ENCODE measurements at places on chromosomes 5 and 9.
A peak's percentile ranks its signal among the peaks of the same experiment; 100 is the strongest.

- DNase-seq = no peak
These were observed 58.9 kb downstream of the AUH start for GRCh38 chr9:91302831-91303230.

- no peak for DNase-seq
These were observed 5.9 kb downstream of the ZDHHC12 start for GRCh38 chr9:128718047-128718446.

DNA sequence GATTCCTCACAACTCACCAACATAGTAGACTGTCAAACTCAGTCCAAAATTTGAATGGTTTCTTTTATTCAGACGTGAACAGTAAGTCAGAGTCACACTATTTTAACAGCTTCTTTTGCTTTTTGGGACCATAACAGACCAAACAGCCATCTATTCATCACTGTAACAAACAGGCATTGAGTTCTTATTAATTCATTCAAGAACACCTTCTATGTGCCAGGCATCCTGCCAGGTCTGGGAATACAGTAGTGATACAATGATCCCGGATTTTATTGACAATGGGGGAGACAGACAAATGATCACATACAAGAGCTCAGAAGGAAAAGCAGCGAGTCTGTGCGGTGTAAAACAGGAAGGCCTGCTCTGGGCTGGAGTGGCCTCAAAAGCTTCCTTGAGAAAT is 153.3 kb upstream of the ERCC6L2 start:
- DNase-seq = no peak

- DNase-seq = no peak
These were observed 146.1 kb downstream of the MAST4 start for GRCh38 chr5:66742083-66742895.

- DNase-seq = no peak
These were observed 134.4 kb downstream of the ZNF608 start for GRCh38 chr5:124612023-124612422.

- no peak for DNase-seq
These were observed 35.7 kb downstream of the LHX2 start for GRCh38 chr9:124047251-124047672.

DNA sequence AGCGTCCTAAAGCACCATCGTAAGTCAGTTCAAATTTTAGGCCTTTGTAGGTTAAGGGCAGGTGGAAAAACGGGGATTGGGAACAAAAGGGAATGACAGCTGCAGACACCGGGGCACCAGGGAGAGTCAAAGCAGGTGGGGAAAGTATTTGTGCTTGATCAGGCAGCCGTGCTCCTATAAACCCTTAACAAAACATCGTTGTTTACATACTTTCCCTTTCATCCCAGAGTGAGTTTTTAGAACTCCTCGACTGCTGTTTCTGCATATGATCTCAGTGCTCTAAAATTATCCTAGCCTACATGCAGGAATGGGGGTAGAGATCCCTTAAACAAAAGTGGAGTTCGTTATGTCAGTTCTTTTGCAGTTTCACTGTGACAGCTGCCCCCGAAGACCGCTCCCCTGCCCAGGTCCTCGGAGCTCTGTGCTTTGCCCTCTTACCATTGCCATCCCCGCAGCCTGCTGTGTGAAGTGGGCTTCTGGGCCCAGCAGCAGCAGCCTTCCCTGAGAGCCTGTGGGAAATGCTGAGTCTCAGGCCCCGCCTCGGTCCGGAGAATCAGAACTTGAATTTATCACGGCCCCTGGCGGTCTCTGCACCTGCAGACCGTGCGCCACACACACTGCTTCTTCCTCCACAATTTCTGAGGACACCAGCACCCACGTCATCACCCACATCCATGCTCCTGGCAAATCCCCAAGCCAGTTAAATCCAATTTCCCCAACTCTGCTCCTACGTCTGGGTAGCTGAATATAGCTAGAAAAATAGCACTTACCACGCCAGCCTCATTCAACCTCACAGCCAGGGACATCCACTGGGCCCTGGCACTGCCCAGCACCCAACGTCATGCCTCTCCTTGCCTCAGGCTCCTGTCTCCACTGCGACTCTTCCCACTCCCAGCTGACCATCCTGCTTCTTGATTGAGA is 86.8 kb downstream of the NSUN2 start:
- DNase-seq = no peak

- no peak for DNase-seq
These were observed 52.4 kb downstream of the NIPBL start for GRCh38 chr5:36928947-36929346.

GRCh38 chr9:76697554-76697953 is 66.7 kb upstream of the PCA3 start:
- no peak for DNase-seq

DNA sequence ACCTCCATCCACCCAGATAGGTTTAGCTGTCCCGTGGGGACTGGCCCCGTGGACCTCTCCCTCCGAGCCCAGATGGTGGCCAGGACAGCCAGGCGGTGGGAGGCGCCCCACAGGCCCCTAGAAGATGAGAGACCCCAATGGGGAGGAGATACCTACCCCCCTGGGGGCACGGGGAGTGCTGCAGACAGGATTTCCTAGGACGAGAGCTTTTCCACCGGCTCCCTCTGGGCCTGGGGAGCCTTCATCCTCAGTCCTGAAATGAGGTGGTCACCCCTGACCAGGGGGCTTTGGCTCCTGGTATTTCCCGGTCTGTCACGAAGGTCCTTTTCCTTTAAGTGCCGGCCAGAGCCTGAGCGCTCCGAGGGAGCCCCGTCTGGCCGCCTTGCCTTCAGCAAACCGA is 46.8 kb downstream of the MRPL36 start:
- no peak for DNase-seq

DNA sequence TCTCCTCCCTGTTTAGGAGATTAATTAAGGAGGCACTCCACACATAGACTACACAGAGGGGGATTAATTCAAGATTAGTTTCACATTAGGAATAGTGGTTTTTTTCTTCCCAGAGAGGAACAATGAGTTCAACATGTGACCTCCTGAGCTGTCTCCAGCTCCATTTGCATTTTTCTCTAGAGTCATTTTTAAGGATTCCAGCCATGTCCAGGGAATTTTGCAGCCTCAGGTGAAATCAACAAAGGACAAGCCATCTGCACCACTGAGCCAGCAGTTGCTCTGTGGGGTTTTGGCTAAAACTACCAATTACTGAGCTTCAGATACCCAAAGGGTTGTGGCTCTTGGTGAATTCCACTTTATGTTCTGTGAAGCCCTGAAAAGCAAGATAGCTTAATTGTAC is 258.5 kb upstream of the PPP1R2B start:
- DNase-seq = no peak

- no peak for DNase-seq
These were observed 14.6 kb downstream of the SMARCA2 start for GRCh38 chr9:2029666-2030170.

- no peak for DNase-seq
These were observed 370.7 kb upstream of the IRX2 start for GRCh38 chr5:3122216-3122615.

- DNase-seq = no peak
These were observed 321.9 kb downstream of the CDK5RAP2 start for GRCh38 chr9:120258096-120258495.

DNA sequence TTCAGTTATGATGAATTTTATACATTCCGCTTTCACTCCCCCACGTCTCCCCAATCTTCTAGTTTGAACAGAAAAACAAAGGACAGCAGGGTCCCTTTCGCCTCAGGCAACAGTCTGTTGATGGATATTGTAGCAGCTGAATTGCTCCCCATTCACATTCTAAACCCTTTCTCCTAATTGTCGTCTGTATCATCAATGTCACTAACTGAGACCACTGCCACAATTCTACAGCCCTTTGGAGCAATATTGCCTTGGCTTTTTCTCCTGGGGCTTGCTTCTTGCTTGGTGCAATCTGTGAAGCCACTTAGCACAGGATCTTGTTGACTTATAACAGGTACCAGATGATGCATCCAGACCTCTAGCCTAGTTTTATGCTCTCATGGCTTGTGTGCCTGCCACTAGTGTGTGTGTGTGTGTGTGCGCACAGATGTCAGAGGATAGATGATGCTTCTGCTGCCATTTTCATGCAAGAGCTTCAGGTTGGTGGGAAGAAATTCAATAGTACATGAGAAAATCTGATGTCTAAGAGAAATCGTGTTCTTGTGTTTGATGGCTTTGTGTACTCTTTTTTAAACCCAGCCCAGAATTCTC is 195.2 kb upstream of the ISL1 start:
- DNase-seq = no peak

- DNase-seq = no peak
These were observed 42.4 kb upstream of the SV2C start for GRCh38 chr5:76040806-76041205.

- no peak for DNase-seq
These were observed 743 bp downstream of the NR3C1 start for GRCh38 chr5:143402553-143403333.

GRCh38 chr9:105911104-105911911 is 217.0 kb downstream of the TMEM38B start:
- DNase-seq = no peak

GRCh38 chr5:101977729-101978345 is 318.2 kb downstream of the SLCO4C1 start:
- no peak for DNase-seq

- DNase-seq = no peak
These were observed 14.0 kb upstream of the JAK2 start for GRCh38 chr9:4970970-4971641.

DNA sequence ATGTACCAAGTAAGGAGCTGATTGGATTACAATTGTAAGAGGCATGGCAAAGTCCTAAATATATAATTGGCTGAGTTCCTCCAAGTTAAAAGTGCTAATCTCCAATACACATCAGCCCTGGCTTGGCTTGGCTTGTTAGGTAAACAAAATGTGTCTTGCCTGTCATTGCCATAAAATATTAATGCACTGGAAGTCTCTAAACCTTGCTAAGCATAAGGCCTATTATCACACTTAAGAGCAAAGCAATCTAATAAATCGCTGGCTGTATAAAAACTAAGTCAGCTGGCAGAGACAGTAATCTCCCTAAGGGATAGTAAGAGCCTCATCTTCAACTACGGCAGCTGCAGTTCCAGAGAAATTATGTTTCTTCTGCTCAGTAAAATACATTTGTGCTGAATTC is 418.6 kb upstream of the GRAMD2B start:
- DNase-seq = no peak

DNA sequence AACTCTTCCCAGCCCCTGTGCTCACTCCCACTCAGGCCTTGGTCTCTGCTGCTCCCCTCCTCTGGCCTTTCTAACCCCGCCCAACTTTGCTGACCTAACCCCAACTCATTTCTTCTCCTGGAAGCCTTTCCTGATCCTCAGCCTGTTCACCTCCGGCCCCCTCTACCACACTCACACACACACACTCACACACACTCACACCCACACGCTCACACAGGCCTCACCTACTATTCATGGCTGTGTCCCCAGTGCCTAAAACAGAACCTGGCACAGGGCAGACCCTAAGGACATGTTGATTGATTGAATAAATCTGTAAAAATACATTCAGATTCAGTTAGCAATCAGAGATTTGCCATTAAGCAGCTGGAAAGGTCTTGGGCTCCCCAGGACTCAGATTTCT is 28.5 kb upstream of the LHX2 start:
- no peak for DNase-seq

DNA sequence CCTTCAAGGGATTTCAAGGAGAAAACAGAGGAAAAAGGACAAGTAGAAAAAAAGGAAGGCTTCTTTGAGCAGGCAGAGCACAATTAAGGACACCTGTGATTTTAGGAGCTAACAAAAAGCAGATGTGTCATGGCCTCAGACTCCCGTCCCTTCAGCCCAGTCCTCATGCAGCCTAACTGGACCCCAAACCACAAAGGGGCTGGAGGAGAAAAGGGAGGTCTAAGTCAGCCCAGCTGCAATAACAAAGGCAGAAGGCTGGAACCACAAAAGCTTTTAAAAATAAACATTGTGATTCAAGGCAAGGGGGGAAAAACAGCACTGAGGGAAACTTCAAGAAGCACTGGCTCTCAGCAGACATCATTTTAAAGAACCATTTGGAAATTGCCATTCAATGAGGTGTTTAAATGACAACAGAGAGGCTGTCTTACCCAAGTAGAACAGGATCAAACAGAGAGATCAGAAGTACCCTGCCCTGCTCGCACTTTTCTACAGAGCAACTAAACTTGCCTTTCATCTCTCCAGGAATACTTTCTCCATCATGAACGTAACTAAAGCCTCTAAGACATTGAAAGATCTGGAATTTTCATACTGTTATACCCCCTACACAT is 89.3 kb downstream of the SEMA5A start:
- no peak for DNase-seq

- no peak for DNase-seq
These were observed 233.6 kb downstream of the GABRB2 start for GRCh38 chr5:161312882-161313281.

- DNase-seq = peak; percentile 26
These were observed 220.5 kb downstream of the SLC12A2 start for GRCh38 chr5:128304088-128304487.

GRCh38 chr9:134301387-134302129 is 24.7 kb upstream of the RXRA start:
- DNase-seq = no peak

GRCh38 chr5:159017786-159018185 is 81.9 kb downstream of the EBF1 start:
- DNase-seq = no peak

DNA sequence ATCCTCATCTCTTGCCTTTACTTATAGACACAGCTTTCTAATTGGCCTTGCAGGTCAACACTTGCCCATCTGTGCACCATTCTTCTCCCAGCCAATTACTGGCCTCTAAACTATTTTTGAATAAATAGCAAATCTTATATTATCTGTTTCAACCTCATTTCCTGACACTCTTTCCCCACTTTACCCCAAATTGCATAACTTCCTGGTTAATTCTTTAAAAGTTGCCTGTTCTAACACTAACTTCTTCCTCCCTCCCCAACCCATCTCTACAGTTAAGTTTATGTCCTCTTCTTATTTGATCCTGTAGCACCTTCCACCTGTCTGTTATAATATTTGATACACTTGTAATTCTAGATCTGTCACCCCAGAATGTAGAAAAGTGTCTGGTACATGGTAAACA is 372.1 kb downstream of the PDE4D start:
- no peak for DNase-seq

DNA sequence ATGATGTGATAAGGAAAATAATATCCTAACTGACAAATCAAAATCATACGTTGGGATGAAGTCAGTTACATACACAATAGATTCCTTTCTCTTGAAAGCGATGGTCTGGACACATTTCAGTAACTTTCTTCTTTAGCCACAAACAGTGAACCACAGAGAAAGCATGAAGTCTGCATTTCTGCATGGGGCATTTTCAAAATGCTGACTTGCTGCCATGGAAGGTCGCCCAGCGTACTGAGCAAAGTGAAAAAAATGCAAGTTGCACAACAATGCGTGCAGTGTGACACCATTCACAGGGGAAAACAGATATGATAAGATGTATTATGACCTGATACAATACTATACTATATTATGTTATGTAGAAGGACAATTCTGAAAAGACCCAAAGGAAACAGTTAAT is 146.3 kb downstream of the SNX18 start:
- DNase-seq = no peak

GRCh38 chr9:21585756-21586752 is 103.9 kb upstream of the IFNE start:
- no peak for DNase-seq

GRCh38 chr9:105128908-105129600 is 115.4 kb upstream of the SLC44A1 start:
- DNase-seq = no peak
